Sciatic nerve (tissue), 2 donors: ENCODE measurements at places on chromosomes 7 and 10. TPM values are rescaled to one million over a fixed set of nuclear protein-coding genes. Genes with fewer than 3 reads are reported as not detected.

The ARHGAP12 gene
- 57.0 TPM for total RNA-seq

- DNase-seq, result no peak
Observed at GRCh38 chr7:6178298-6179029, 94.0 kb downstream of the CYTH3 start.

The CRTAC1 gene
- total RNA-seq, result 23.0 TPM

DNA sequence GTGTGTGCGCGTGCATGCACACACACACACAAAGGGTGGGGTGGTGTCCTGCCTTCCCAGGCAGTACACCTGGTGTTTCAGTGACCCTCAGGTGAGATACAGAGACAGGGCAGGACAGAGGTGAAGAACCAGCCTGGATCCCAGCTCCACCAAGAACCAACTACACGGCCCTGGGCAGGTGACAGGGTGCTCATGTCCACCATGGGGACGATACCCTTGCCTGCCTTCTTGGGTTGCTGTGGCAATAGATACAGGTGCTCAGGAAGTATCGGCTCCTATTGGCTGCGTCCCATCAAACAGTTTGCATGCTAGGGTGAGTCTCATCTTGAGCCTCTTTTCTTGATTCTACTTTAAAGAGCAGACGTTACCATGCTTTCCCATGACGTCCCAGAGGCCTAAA is 33.7 kb upstream of the CXCL12 start:
- no peak for DNase-seq

- DNase-seq, result no peak
Observed at GRCh38 chr7:72023926-72024325, 388.2 kb downstream of the CALN1 start.

- no peak for DNase-seq
Observed at GRCh38 chr7:23358152-23358674, 59.1 kb downstream of the MALSU1 start.

The PDZD7 gene
- total RNA-seq, result 3.8 TPM

GRCh38 chr10:118500477-118501104 is 94.9 kb downstream of the PRLHR start:
- DNase-seq, result no peak
